A549 treated with AZD2906 at 1 μM for 4 hours (cell line): ENCODE measurements at places on chromosomes 11 and 22. TPM values are rescaled to one million over a fixed set of nuclear protein-coding genes. Genes with fewer than 3 reads are reported as not detected.

Gene CHST1
- 0.95 to 1.9 TPM (median 1.5 TPM) in 5 replicates for total RNA-seq

Gene MS4A7
- not detected in 5 replicates for total RNA-seq

Gene KCNK4
- total RNA-seq, result 0.07 to 0.14 TPM in 2 of 5 replicates, not detected in the others

Gene CCDC116
- total RNA-seq, result 0.06 to 0.07 TPM (median 0.07 TPM) in 3 of 5 replicates, not detected in the others

Gene ZNRD2
- 63.9 to 77.4 TPM (median 76.9 TPM) in 5 replicates for total RNA-seq

Gene DKK3
- 15.4 to 21.3 TPM (median 19.2 TPM) in 5 replicates for total RNA-seq

Gene ARFGAP3
- 19.1 to 25.1 TPM (median 23.1 TPM) in 5 replicates for total RNA-seq

Gene PHF21B
- 0.81 to 1.2 TPM (median 0.87 TPM) in 5 replicates for total RNA-seq

Gene MPPED2
- not detected in 5 replicates for total RNA-seq

Gene SMARCB1
- 50.3 to 55.9 TPM (median 53.2 TPM) in 5 replicates for total RNA-seq

Gene BRSK2
- total RNA-seq, result 4.8 to 8.6 TPM (median 6.3 TPM) in 5 replicates

Gene NFRKB
- total RNA-seq, result 10.5 to 12.7 TPM (median 12.1 TPM) in 5 replicates

Gene MRGPRE
- total RNA-seq, result 0.07 to 0.28 TPM (median 0.08 TPM) in 5 replicates

Gene EML3
- 19.9 to 26.0 TPM (median 22.0 TPM) in 5 replicates for total RNA-seq

Gene OR8D4
- total RNA-seq, result not detected in 5 replicates

Gene DDTL
- total RNA-seq, result 1.3 to 1.8 TPM (median 1.7 TPM) in 5 replicates

Gene AMOTL1
- total RNA-seq, result 6.0 to 9.1 TPM (median 7.4 TPM) in 5 replicates

Gene APOL4
- total RNA-seq, result 0.01 to 0.05 TPM (median 0.03 TPM) in 4 of 5 replicates, not detected in the other

Gene ANGPTL5
- 0.08 to 0.16 TPM (median 0.14 TPM) in 5 replicates for total RNA-seq

Gene PRPF19
- total RNA-seq, result 159 to 188 TPM (median 175 TPM) in 5 replicates

Gene YPEL4
- total RNA-seq, result 0.14 to 0.36 TPM (median 0.25 TPM) in 4 of 5 replicates, not detected in the other

Gene OR4A16
- total RNA-seq, result not detected in 5 replicates

Gene OR51B4
- total RNA-seq, result not detected in 5 replicates

Gene SLC22A8
- total RNA-seq, result not detected in 5 replicates

Gene TNNT3
- total RNA-seq, result 0.10 to 0.26 TPM (median 0.11 TPM) in 3 of 5 replicates, not detected in the others

Gene DESI1
- total RNA-seq, result 12.9 to 15.0 TPM (median 14.6 TPM) in 5 replicates

Gene VEGFB
- total RNA-seq, result 32.0 to 52.7 TPM (median 48.0 TPM) in 5 replicates

Gene RASD2
- 0.65 to 0.80 TPM (median 0.67 TPM) in 5 replicates for total RNA-seq

Gene ABCG4
- 0.27 to 0.52 TPM (median 0.33 TPM) in 5 replicates for total RNA-seq

Gene GLB1L3
- 0.03 to 0.05 TPM (median 0.05 TPM) in 3 of 5 replicates, not detected in the others for total RNA-seq

Gene KRTAP5-11
- total RNA-seq, result not detected in 5 replicates

Gene SELENOO
- 12.7 to 20.2 TPM (median 19.4 TPM) in 5 replicates for total RNA-seq

Gene PKNOX2
- 0.02 TPM in 1 of 5 replicates, not detected in the others for total RNA-seq

Gene HOATZ
- total RNA-seq, result not detected in 5 replicates

Gene DCDC1
- total RNA-seq, result 0.35 to 0.91 TPM (median 0.44 TPM) in 5 replicates

Gene CRKL
- 20.7 to 27.5 TPM (median 21.5 TPM) in 5 replicates for total RNA-seq

Gene PRG2
- total RNA-seq, result not detected in 5 replicates

Gene FGF19
- total RNA-seq, result 0.05 to 0.12 TPM (median 0.06 TPM) in 4 of 5 replicates, not detected in the other

Gene MMP8
- not detected in 5 replicates for total RNA-seq

Gene NCF4
- total RNA-seq, result 0.06 to 0.26 TPM (median 0.08 TPM) in 5 replicates

Gene CXCR5
- total RNA-seq, result 0.09 to 0.19 TPM (median 0.14 TPM) in 5 replicates

Gene NCAM1
- total RNA-seq, result 0.06 TPM in 1 of 5 replicates, not detected in the others

Gene PGR
- not detected in 5 replicates for total RNA-seq

Gene CHRM1
- total RNA-seq, result 0.03 to 0.08 TPM (median 0.07 TPM) in 4 of 5 replicates, not detected in the other

Gene ST14
- total RNA-seq, result 0.04 to 0.23 TPM (median 0.06 TPM) in 5 replicates

Gene EIF3F
- total RNA-seq, result 324 to 379 TPM (median 347 TPM) in 5 replicates

Gene CASP1
- total RNA-seq, result 0.15 to 0.17 TPM (median 0.17 TPM) in 3 of 5 replicates, not detected in the others

Gene FOLR3
- total RNA-seq, result 0.17 to 0.34 TPM (median 0.25 TPM) in 3 of 5 replicates, not detected in the others

Gene ALDH3B1
- total RNA-seq, result 127 to 137 TPM (median 130 TPM) in 5 replicates

Gene TRIM49C
- 0.06 to 0.07 TPM in 2 of 5 replicates, not detected in the others for total RNA-seq

Gene GGT5
- 4.3 to 5.1 TPM (median 4.6 TPM) in 5 replicates for total RNA-seq

Gene BDNF
- total RNA-seq, result 7.3 to 9.7 TPM (median 8.3 TPM) in 5 replicates

Gene JHY
- total RNA-seq, result 2.9 to 3.9 TPM (median 3.3 TPM) in 5 replicates

Gene SBF2
- total RNA-seq, result 11.6 to 17.5 TPM (median 12.6 TPM) in 5 replicates

Gene TMEM191C
- total RNA-seq, result 0.50 to 1.2 TPM (median 0.76 TPM) in 5 replicates
